Right renal cortex interstitium (tissue), 3 donors: ENCODE measurements at places on chromosomes 7 and 10.

DNA sequence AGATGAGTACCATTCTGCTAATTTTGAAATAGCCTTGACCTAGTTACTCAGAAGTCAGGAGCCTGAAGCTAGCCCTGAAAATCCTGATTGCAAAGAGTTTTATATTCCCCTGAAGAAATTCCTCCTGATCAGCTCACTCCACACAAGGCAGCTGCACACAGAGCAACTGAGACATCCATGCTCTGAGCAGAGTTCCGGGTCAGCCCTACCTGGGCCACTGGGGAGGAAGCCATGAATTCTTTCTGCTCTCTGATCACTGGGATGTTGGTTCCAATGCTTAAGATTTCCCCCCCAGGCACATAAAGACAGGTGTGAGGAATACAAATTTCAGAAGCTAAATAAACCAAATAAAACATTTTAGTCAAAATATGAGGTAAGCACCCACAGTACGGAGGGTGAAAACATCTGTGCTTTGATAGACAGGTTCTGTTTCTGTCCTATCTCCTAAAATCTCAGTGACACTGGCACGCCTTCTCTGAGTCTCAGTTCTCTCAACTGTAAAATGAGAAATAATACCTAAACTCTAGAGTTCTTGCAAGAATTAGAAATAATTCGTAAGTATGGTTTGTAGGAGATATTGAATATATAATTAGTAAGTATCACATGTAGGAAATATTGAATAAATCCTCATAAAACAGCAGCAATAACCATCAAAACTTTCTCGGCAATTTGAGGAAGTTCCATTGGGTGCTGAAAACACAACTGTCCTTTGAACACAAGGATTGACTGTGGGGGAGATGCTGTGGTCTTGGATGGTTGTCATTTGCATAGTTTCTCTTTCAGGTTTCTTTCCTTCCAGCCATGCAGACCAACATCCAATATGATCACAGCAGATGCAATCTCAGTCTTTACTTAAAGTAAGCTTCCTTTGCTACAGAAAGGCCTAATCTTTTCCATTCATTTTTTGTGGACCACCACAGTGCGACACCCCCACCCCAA lies 133.0 kb upstream of the TNS3 start:
- no peak for DNase-seq

DNA sequence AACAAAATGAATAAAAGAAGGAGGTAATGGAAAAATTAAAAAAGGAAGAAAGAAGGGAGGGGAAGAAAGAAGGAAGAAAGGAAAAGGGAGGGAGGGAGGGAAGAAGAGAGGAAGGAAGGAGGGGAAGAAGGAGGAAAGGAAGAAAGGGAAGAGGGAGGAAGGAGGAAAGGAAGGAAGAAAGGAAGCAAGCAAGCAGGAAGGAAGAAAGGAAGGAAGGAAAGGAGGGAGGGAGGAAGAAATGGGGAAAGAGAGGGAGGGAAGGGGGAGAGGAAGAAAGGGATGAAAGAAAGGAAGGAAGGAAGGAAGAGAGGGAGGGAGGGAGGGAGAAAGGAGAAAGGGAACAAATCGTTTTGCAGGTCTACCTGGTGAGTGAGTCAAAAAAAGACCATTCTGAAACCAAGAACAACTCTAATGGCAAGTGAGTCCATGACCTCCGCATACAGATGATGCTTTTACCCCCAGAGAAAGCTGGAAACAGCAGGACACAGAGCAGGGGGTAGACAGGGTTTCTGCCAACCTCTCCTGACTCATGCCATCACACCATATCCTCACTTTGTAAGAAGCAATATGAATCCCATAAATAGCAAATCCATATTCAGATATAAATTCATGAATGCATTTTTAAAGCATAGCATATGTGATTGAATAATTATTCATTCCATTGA lies 1112.9 kb upstream of the AUTS2 start:
- no peak for DNase-seq

DNA sequence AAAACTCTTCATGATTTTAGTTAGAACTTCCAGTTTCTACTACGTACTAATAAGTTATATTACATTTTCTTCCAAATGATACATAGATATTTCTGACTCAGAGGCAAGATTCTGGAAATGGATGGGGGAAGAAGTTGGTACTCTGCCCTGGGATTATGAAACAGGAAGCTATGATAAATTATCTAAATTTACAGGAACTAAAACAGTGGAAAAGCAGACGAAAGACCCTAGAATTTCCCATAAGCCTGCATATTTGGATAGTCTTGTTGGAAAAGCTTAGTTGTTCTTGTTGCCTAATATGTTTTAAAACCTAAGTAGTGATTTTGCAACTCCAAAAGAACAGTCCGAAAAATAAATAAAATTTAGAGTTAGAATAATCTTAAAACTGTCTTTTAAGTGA lies 21.8 kb downstream of the CFAP69 start:
- no peak for DNase-seq

DNA sequence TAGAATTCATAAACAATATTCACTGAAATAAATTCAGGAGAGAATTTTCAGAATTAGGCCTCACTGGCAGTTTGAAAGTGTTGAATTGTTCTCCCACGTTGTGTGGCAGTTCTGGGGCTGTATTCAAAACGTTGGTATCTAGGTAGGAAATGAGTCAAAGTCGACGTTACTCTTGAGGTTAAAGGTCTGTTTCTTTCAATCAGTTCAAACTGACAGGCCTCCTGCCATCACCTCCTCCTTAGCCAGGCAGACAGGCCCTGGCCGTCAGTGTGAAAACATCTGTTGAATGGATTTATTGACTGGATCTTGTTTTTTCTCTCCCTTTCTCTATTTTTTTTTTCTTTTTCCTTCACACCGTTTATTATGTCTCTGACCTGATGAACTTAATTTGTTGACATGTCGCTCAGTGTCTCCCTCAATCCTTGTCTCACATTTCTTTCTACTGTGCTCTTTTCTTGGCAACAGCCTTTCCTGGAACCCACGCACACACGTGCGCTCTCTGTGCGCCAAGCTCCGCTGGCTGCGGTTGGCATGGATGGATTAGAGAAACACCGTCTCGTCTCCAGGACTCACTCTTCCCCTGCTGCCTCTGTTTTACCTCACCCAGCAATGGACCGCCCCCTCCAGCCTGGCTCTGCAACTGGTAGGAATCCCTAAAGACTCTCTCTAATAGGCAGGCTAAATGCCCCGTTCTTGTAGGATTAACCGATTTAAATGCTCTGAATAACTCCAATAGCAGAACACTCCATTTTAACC lies 231.7 kb downstream of the HDAC9 start:
- no peak for DNase-seq

DNA sequence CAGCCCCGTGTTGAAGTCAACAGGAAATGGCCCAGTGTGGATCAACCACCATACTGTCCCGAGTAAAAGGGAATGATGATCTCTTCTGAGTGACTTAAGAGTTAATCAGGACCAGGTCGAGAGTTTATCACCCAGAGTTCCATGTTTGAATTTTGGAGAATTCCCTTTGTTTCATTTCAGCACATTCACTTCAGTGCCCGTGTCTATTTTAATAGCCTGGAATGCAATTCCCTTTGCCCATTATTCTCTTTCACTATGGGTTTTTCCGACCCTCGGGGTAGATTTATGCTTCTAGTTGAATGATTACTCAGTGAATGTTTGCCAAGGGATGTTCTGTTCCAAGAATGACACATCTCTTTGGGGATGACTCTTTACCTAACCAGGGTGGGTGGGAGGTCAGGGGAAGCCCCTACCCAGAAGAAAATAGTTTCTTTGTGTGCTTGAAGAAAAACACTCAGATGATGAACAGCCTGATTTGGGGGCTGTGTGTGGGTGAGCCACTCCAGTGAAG lies 594.9 kb downstream of the INHBA start:
- no peak for DNase-seq

DNA sequence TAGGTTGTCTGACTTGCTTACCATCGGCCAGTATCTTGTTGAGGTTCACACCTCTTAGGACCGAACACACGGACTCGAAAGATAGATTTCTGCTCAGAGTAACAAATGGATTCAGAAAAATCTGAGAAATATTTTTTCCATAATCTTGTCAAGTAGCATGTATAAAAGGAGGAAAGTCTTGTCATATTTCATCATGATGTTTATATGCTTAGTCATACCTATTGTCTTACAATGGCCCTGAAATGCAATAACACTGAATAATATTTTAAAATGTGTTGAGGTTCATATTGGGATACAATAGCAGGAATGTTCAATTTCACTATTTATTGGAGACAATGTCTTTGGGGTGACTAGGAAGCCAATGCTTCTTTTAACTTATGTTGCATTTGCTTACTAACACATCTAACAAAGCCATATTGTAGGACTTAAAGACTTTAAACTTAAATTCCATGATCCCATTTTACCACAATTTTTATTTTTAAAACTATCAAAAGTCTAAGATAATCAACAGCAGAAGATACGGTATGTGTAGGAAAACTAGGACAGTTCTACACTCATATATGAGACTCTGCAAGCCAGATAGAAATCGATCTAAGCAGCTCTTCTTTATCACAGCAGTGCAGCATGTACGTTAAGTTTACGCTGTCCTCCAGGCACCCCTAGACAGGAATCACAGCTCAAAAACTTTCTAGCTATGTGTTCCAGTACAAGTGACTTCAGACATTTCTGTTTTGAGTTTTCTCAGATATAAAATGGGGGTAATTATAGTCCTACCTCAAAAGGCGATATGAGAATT lies 135.7 kb upstream of the CAV2 start:
- no peak for DNase-seq

GRCh38 chr10:47268696-47269095 lies 31.3 kb upstream of the GDF10 start:
- DNase-seq: no peak

- no peak for DNase-seq
Measured at GRCh38 chr10:86651631-86652331, 2.6 kb upstream of the OPN4 start.

DNA sequence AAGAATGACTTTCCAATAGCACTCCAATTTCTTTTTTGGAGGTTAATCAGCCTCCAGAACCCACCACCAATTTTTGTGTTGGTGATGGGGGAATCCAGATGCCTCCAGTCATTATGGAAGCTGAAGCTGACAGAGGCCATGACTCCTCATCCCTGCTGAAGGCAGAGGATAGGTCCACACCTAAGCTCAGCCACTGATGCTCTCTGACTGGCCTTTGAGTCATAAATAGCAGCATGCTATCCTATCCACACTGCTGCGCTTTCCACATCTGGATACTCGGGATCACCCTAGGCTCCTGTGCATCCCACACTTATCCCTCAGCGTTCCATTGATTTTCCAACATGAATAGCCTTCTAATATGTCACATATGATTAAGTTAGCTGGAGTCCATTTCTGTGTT lies 124.2 kb downstream of the TES start:
- no peak for DNase-seq

DNA sequence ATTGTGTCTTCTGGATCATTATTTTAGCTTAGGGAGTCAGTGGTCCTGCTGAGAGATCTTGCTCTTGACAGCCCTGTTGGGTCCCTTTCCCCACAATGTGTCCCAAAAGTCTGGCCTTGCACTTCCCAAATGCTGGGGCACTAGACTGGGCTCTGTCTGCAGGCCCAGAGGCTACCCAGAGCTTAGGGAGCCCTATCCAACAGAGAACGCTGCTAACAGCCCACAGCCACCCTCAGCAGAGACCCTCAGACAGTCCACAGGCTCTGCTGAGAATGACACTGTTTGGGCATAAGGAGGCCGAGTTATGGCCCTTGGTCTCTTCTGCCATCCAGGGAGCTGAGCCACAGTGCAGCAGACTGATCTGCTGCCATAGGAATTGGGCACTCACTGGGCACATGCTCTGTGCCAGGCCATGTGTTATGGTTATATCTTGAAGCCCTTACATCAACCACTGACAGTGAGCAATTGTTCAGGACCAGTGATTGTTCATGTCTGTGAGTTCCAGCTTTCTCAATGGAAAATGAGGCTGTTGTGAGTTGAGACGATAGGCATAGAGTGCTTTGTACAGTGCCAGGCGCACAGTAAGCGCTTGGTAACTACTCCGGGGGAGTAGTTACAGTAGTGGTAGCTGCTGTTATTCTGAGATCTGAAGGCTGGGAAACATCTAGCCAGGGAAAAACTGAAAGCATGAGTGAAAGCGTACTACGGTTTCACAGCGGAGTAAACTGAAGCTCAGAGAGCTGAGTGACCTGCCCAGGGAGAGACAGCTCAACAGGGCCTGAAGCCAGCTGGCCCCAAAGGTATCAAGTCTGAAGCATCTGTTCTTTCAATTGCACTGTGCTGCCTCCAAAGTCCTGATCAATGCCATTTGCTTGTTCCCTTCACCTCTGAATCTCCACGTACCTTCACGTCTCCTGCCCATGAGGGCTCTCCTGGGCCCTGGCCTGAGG lies 77.6 kb upstream of the PRLHR start:
- no peak for DNase-seq

GRCh38 chr7:32618470-32618869 lies 123.2 kb downstream of the AVL9 start:
- no peak for DNase-seq

- DNase-seq: no peak
Measured at GRCh38 chr7:101420436-101420835, 57.8 kb downstream of the COL26A1 start.

DNA sequence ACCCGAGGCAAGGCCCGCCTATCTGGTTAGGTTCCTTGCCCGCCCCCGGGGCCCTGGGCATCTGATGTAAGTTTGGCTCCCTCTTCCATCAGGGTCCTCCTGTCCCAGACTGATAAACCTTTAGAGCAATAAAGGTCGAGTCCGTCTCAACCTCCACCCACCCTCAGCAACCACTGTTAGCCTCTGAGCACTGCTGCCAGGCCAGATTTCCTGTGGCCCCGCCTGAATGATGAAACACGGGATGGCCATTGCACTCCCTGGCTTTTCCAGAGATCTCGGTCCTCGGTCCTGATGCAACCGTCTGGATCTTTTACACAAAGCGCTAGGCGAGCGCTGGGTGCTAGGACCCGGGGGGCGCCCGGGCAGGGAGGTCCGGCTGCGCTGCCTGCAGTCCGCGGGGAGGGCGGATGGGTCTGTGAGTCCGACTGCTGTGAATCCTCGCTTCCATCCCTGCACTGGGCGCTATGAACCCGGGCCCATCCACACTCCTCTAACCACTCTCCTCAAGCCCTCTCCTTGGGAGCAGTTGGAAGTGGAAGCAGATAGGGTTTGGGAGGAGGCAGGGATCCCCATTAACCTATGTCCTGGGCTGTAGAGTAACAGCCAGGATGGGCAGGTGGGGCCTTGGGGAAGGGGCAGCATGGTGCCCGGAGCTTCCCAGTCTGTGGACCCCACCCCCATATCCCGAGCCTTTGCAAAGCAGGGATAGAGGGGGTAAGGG lies 875 bp upstream of the DDIT4 start:
- peak; percentile 87 for DNase-seq
